Vagina (tissue), 2 donors: ENCODE measurements at places on chromosomes 1 and 21. TPM values are rescaled to one million over a fixed set of nuclear protein-coding genes. Genes with fewer than 3 reads are reported as not detected.

The TMPRSS15 gene
- total RNA-seq, result not detected

The KRTAP12-3 gene
- total RNA-seq, result not detected

The PTPRC gene
- total RNA-seq, result 33.4 TPM

GRCh38 chr1:35810096-35810881 lies 2.5 kb downstream of the AGO4 start:
- no peak for DNase-seq
- peaks cover 43% of the 10 kb centered on the region for H3K4me1 ChIP-seq
- no peak overlapping the region for H3K4me3 ChIP-seq
- H3K36me3 ChIP-seq, result no peaks in the 10 kb centered on the region
- no peak overlapping the region for H3K27ac ChIP-seq

The OR10J1 gene
- not detected for total RNA-seq

The MFSD2A gene
- total RNA-seq, result 56.0 TPM

GRCh38 chr21:44702111-44702972 lies 5.4 kb downstream of the KRTAP10-12 start:
- peaks cover 12% of the 10 kb centered on the region for H3K27me3 ChIP-seq
- DNase-seq, result peak; percentile 93
- no peak overlapping the region for H3K27ac ChIP-seq
- H3K36me3 ChIP-seq, result no peaks in the 10 kb centered on the region
- H3K4me3 ChIP-seq, result no peak overlapping the region

The C1orf87 gene
- total RNA-seq, result not detected

The CCDC185 gene
- total RNA-seq, result not detected

GRCh38 chr1:198320759-198321158 lies 164.0 kb downstream of the NEK7 start:
- no peak overlapping the region for H3K27ac ChIP-seq
- no peaks in the 10 kb centered on the region for H3K4me1 ChIP-seq
- no peaks in the 10 kb centered on the region for H3K27me3 ChIP-seq

DNA sequence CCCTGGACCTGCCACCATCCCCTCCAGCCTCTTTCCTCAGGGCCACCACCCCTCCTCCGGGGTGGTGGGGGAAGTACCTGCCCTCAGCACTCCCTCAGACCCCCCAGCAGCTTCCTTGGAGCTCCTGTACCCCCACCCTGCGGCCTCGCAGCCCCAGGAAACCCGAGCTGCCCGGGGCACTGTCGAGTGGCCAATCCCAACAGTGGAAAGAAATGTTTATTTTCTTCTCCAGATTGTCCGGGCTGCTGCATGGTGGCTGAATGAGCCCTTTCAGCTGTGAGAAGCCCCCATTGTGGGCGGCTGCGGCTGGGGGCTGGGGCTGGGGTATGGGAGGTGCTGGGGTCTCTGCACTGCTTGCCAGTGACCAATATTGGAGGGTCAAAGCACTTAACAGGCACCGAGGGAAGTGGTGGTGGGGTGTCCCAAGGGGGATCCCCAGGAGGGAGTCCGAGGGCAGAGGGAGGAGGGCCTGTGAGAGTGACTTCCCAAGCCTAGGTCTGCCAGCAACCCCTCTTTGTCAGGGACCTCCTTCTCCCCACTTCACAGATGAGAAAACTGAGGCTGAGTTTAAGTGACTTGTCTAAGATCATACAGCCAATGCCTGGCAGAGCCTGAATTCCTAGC lies 25.2 kb downstream of the RUNX3 start:
- no peak overlapping the region for H3K27ac ChIP-seq
- H3K27me3 ChIP-seq, result no peaks in the 10 kb centered on the region
- no peaks in the 10 kb centered on the region for H3K4me1 ChIP-seq

GRCh38 chr1:54028306-54029251 lies 10.6 kb upstream of the LDLRAD1 start:
- H3K27me3 ChIP-seq, result no peaks in the 10 kb centered on the region
- DNase-seq, result no peak
- H3K4me1 ChIP-seq, result no peaks in the 10 kb centered on the region
- H3K36me3 ChIP-seq, result no peaks in the 10 kb centered on the region

The INSRR gene
- not detected for total RNA-seq

DNA sequence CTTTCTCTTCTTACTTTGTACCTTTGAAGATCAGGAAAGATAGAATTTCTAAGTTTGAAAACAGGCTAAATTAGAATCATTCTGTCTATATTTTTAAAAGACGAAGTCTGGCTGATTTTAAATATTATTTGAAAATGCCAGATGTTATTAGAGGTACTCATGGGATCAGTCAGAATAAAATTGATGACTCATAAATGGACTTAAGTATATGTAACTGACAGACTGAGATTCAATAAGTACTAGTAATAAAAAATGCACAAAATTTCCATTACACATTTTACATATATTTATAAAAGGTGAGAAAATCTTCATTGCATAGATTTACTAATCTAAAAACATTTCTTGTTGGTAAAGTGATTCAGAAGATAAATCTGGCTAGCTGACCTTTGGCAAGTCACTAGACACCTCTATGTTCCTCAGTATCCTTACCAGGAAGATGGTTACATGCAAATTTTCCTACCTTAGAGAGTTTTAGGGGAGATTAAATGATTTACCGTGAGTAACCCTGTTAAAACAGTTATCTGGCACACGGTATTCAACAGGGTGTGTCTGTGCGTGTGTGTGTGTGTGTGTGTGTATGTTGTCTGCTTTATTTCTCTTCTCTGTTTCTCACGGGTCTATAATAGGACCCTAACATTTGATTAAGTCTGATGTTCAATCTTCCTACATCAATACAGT lies 189.0 kb downstream of the RUNX1 start:
- no peaks in the 10 kb centered on the region for H3K27me3 ChIP-seq
- no peak overlapping the region for H3K27ac ChIP-seq

GRCh38 chr1:182549346-182549745 lies 39.7 kb downstream of the RNASEL start:
- H3K27me3 ChIP-seq, result no peaks in the 10 kb centered on the region
- no peaks in the 10 kb centered on the region for H3K36me3 ChIP-seq
- no peak for DNase-seq
- no peaks in the 10 kb centered on the region for H3K4me1 ChIP-seq
- H3K4me3 ChIP-seq, result no peak overlapping the region

DNA sequence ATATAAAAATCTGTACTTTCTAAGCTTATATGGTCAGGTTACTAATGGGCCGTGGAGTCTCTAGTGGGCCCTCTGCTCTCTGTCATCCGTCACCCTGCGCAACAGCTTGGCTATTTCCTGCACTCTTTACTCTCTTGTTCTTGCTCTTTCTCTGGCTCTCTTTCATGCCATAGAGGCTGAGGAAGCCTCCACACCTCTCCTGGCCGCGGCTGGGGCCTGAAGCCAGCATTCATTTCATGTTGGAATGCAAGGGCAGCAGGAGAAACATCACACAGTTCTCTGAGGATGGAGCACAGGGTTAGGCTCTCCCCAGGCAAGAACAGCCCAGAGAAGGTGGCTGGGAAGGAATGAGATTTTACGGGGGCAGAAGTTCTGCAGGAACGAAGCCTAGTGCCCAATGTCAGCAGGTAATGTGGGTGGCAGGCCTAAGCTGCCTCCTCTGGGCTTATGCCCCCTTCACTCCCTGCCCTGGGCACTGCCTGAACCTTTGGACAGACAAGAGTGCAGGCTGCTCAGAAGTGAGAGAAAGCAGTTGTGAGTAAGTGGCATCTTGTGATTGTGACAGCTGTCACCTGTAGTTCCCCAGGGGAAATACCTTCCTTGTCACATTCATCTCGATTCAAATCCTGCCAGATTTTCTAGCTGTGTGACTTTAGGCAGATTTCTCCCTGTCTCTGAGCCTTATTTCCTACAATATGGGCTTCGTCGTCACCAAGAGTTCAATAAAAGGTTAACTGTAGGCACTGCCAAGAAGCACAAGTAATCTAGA lies 3.6 kb upstream of the FHAD1 start:
- no peak overlapping the region for H3K27ac ChIP-seq
- DNase-seq, result peak; percentile 72
- no peaks in the 10 kb centered on the region for H3K27me3 ChIP-seq
- no peaks in the 10 kb centered on the region for H3K36me3 ChIP-seq

- no peaks in the 10 kb centered on the region for H3K27me3 ChIP-seq
- no peak for DNase-seq
- no peak overlapping the region for H3K27ac ChIP-seq
- no peaks in the 10 kb centered on the region for H3K36me3 ChIP-seq
- no peaks in the 10 kb centered on the region for H3K4me1 ChIP-seq
These were observed 26.9 kb downstream of the PLEKHO1 start for GRCh38 chr1:150176593-150176992.

- DNase-seq, result no peak
- H3K4me3 ChIP-seq, result no peak overlapping the region
- H3K4me1 ChIP-seq, result no peaks in the 10 kb centered on the region
These were observed 91.9 kb upstream of the BACE2 start for GRCh38 chr21:41076064-41076463.

DNA sequence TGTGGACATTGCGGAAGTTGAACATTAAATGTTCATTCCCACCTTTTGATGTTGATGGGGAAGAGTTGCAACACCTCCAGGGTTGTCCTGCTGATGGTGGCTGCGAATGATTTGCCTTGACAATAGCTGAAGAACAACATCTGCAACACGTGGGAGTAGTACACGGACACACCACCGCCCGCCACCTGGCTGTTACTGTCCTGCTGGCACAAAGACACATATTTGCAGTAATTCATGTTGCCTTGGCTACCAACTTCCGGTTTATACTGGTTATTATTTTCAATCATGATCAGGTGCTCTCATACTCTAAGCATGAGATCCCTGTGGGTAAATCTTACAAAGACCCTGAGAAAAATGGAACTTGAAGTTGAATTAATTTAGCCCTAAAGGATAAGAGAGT lies 55.2 kb downstream of the UBR4 start:
- DNase-seq, result no peak
- peaks cover 5% of the 10 kb centered on the region for H3K36me3 ChIP-seq
- no peak overlapping the region for H3K27ac ChIP-seq
- H3K27me3 ChIP-seq, result no peaks in the 10 kb centered on the region

GRCh38 chr1:1616045-1616790 lies 918 bp downstream of the MIB2 start:
- peak overlapping the region; percentile 94 for H3K4me3 ChIP-seq
- H3K27ac ChIP-seq, result peak overlapping the region; percentile 100
- DNase-seq, result no peak
- no peaks in the 10 kb centered on the region for H3K27me3 ChIP-seq
- H3K36me3 ChIP-seq, result peaks cover 9% of the 10 kb centered on the region
- H3K4me1 ChIP-seq, result peaks cover 40% of the 10 kb centered on the region

DNA sequence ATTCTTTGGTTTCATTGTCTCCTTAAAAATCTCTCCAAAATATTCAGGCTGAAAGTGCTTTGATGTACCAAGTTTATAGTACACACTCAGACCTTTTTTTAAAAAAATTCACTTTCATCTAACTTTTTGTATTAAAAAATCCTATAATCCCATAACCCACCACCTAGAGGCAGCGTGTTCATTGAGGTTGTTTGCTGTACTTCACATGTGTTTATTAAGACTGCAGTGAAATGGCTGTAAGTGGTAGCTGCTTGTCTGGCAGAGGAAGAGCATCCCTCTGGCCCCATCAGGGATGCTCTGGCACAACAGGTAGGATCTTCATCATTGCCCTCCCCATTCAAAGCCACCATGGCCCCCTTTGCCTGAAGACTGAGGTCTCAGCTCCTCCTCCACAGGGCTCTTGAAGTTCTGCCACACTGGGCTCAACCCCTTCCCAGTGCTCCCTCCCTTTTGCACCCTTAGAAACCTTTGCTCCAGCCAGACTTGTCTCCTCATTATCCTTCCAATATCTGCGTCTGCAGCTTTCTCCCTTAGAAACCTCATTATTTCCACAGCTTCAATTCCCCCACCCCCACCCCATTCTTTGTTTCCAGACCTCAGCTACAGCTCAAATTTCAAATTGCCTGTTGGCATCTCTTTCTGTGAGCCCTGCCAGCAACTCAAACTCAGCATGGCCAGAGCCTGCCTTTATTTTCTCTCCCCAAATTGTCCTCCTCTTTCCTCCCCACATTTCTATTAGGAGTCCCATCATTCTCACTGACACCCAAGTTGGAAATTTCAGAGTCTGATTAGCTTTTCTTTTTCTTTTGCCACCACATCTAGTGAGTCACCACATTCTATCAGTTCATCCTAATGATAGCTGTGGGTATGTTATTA lies 369.6 kb upstream of the USP24 start:
- no peaks in the 10 kb centered on the region for H3K36me3 ChIP-seq
- no peak for DNase-seq
- H3K4me3 ChIP-seq, result no peak overlapping the region
- H3K4me1 ChIP-seq, result peaks cover 80% of the 10 kb centered on the region
- no peaks in the 10 kb centered on the region for H3K27me3 ChIP-seq
- peak overlapping the region; percentile 91 for H3K27ac ChIP-seq

DNA sequence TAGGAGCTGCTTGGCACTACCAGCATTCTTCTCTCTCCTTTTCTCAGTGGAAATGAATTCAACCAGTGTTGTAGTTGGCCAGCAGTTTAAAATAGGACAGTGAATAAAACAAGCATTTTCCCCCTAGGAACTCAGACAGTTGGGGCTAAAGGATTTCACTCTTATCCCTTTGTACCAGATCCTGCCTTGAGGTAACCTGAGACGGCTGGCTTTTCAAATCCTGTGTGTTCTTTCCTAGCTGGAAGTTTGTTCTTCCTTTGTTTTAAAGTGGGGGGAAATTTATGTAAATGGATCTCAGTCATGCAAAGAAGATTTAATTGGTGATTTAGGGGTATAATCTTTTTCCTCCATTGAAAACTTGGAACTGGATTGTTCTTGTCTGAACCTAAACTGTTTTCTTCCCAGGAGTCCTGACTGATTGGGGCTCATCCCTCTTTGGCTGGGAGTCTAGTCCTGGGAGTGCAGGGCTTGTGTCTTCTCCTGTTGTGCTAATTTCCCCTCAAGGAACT lies 23.3 kb downstream of the ZP4 start:
- H3K4me1 ChIP-seq, result no peaks in the 10 kb centered on the region
- H3K27ac ChIP-seq, result no peak overlapping the region
- H3K36me3 ChIP-seq, result no peaks in the 10 kb centered on the region
- DNase-seq, result no peak
- no peak overlapping the region for H3K4me3 ChIP-seq
- H3K27me3 ChIP-seq, result no peaks in the 10 kb centered on the region

DNA sequence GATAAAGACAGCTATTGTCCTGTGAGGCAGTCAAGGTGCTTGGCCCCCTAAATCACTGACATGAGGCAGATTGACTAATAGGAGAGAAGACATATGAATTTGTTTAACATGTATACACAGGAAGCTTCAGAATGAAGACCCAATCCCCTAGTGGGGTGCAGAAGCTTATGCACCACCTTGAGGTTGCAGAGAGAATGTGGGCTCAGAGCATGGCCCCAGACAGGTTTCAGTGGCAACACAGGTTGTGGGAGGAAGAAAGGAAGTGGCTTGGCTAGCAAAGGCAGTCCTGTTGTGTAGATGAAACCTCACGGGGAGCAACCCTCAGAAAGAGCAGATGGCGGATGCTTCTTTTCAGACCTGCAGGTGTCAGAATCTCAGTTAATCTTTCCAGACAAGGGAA lies 37.0 kb upstream of the PARP1 start:
- H3K4me3 ChIP-seq, result no peak overlapping the region
- no peaks in the 10 kb centered on the region for H3K27me3 ChIP-seq
- no peaks in the 10 kb centered on the region for H3K36me3 ChIP-seq
- no peak overlapping the region for H3K27ac ChIP-seq
- H3K4me1 ChIP-seq, result no peaks in the 10 kb centered on the region

- H3K27ac ChIP-seq, result no peak overlapping the region
- no peaks in the 10 kb centered on the region for H3K4me1 ChIP-seq
- no peaks in the 10 kb centered on the region for H3K36me3 ChIP-seq
- H3K4me3 ChIP-seq, result no peak overlapping the region
These were observed 153.1 kb upstream of the CXADR start for GRCh38 chr21:17359781-17360180.

The FABP3 gene
- 16.7 TPM for total RNA-seq
